Left lung (tissue), 14 donors: ENCODE measurements at places on chromosomes 16 and 17.

- DNase-seq = no peak
Observed at GRCh38 chr17:17189559-17189958, 16.6 kb downstream of the PLD6 start.

GRCh38 chr16:77840673-77841501, 52.5 kb downstream of the VAT1L start:
- peak; percentile 53 for DNase-seq

DNA sequence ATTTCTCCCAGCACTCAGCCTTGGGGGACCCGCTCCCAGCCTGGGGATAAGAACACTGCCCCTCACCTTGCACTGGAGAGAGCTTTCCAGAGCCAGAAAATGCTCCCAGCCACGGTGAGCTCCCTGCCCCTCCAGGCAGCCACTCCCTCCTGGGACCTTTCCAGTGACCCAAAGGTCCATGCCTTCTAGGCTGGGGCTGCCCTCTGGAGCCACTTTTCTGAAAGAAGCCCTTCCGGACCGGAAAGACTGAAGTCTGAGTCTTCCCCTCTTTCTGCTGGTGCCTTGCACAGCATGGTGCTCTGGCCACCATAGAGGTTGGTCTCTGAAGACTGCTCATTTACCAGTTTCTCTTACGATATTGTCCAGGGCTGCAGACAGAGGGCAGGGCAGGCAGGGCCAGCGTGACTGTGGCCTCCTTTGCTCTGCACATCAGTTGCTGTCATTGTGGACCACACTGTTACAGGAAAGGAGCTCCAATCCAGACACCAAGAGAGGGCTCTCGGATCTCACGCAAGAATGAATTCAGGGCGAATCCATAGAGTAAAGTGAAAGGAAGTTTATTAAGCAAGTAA, 7.1 kb upstream of the ABCC12 start:
- no peak for DNase-seq

DNA sequence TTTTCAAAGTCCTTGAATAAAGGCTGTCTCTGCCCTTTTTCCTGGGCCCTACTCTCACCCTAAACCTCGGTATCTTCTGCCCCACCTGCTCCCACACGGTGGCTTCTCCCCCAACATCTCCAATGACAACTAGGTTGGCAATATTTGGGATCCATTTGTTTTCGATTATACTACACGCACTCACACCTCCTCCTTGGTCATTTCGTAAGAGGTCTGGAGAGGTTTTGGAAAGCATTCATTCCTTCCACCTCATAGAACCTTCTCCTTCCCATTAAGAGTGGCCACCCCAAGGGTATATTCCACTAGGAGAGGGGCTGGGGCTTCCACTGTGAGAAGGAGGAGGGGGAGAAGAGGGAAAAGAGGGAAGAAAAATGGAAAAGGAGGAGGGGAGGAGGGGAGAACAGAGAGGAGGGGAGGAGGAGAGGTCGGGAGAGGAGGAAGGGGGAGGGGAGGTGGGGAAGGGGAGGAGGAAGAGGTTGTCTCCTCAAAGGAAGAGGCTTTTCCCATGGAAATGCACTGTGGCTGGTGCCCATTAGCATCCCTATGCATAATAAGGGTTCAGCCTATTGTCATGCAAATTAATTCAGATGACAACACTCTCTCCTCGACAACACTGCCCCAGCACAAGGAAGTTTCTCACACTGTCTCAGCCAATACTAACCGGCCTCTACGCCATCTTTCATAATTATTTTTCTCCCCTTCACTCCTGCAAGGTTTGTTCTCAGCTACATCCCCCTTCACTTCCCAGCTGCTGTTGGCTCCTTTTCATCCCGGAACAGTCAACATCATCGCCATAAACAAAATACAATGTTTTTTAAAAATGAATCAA, 30.0 kb downstream of the SOX9 start:
- no peak for DNase-seq

- DNase-seq = no peak
Observed at GRCh38 chr17:46853896-46854444, 2.6 kb downstream of the WNT9B start.

DNA sequence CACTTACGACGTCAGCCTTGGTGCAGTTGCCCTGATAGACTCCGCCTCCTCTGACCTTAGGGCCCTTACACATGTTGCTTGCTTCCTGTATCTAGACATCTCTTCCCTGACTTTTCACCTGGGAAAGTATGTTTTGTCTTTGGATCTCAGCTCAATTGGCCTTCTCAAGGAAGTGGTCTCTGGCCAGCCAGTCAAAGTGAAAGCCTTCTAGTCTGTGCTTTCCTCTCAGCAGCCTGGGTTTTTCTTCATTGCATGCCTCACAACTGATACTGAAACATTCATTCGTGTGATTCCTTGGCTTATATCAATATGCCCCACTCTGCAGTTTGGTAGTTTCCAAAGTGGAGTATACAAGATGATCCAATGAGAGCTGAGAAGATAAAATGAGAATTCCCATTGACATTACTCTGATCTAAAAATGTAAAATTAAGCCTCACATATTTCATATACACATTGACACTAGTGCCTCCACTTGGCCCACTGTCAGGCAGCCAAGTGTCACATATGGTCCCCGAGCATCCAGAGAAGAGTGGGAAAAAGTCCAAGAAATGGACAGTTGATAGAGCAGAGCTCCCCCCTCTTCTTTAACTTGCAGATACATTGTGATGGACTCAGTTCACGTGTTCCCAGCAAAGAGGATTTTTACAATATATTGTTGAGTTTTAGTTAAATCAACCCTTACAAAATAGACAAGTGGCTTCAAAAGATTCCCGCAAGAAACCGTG, 371.2 kb upstream of the ASIC2 start:
- no peak for DNase-seq

DNA sequence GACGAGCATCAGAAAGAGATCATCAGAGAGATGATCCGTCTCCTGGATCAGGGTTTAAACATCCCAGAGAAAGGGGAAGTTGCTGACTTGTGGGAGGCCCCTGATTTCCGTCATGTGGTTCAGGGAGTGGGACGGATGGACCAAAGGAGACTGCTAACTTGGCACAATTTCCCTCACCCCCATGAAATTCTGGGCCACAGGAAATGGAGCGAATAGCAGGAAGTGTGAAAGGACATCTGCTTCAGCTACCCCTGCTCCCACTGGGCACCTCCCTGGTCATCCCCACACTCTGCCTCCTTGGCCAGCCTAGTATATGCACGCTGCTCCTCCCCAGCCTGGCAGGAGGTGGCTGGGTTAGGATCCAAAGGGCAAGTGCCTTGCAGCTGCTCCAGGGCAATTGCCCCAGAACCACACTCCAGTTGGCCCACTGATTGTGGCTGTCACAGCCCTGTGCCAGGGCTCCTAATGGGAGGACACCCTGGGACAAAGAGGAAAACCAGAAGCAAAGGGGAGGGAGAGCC, 1.3 kb downstream of the ARRB2 start:
- DNase-seq = no peak

GRCh38 chr16:86076606-86077005, 177.6 kb downstream of the IRF8 start:
- DNase-seq = no peak

GRCh38 chr16:69726313-69727060, at the start of gene NQO1:
NQO1 (minus strand) TSS chr16:69726560; CDS start chr16:69726439, 121 bp downstream.
- DNase-seq = peak; percentile 98

- no peak for DNase-seq
Observed at GRCh38 chr16:87063543-87063942, 253.6 kb downstream of the C16orf95 start.

DNA sequence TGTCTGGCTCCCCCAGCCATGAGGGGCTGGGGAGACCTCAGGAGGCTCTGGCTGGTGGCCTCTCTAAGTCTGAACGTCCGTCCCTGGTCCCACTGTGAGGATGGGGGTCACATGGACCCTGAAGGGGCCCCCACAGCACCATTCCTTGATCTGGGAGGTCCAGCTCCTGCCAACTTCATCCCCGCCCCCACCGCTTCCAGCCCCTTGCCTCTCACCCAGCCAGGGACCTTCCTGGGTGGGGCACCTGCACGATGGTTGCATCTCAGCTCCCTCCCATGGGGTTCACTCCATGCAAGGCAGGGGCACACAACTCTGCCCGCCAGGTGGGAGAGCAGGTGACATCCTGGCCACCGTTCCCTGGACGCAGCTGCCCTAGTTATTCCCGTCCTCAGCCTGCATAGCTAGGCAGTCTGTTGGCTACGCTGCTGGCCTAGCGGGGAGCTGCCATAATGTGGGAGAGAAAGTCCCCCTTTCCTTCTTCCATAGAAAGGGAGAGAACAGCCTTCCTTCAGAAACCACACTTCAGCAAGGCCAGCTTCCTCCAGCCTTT, 217.9 kb upstream of the RPL38 start:
- DNase-seq = no peak
